ENCODE measurements at places on chromosomes 6 and 20. TPM values are rescaled to one million over a fixed set of nuclear protein-coding genes. Genes with fewer than 3 reads are reported as not detected.

Gene MCHR2
- total RNA-seq, result not detected

Gene LRP11
- 51.3 TPM for total RNA-seq

Gene IMPG1
- 0.26 TPM for total RNA-seq

Gene SLC22A1
- total RNA-seq, result not detected

Gene PRICKLE4
- total RNA-seq, result 1.6 TPM

Gene C2
- total RNA-seq, result 4.8 TPM

Gene PPP1R3G
- 0.96 TPM for total RNA-seq

Gene GRM1
- 0.08 TPM for total RNA-seq
